ENCODE measurements at places on chromosomes 2 and 18. TPM values are rescaled to one million over a fixed set of nuclear protein-coding genes. Genes with fewer than 3 reads are reported as not detected.

RESP18 gene
- total RNA-seq, result not detected

TFCP2L1 gene
- total RNA-seq, result 0.16 TPM

NLRC4 gene
- 0.55 TPM for total RNA-seq

ZNF892 gene
- total RNA-seq, result 7.2 TPM

TEX44 gene
- total RNA-seq, result not detected

PLB1 gene
- 1.9 TPM for total RNA-seq

UGT1A4 gene
- total RNA-seq, result not detected

ZBTB7C gene
- total RNA-seq, result 0.05 TPM

ZC3H6 gene
- total RNA-seq, result 30.7 TPM

HTRA2 gene
- total RNA-seq, result 84.9 TPM

CCDC178 gene
- total RNA-seq, result not detected

DHRS9 gene
- total RNA-seq, result 6.3 TPM

RIT2 gene
- total RNA-seq, result not detected

GALNT13 gene
- total RNA-seq, result not detected
